ENCODE measurements at places on chromosomes 7 and 10.

DNA sequence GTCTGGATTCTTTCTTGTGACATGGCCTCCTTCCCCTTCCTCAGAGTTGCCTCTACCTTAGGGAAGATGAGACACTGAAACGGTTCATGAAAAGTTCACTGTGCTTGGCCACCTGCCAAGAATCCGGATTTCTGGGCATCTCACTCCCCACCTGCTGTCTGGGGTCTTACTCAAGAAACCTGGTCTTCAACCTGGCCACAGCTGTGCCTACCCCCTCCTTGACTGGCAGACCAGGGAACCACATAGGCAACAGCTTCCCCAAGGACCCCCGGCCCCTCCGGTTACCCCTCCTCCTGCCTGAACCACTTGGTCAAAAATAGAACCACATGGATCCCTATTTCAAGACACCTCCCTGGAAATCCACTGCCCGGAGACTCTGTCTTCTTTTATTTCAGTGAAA, 58.7 kb upstream of the NANOS1 start:
- no peak overlapping the region for H3K27ac ChIP-seq
- no peak for DNase-seq
- no peaks in the 10 kb centered on the region for H3K4me1 ChIP-seq

DNA sequence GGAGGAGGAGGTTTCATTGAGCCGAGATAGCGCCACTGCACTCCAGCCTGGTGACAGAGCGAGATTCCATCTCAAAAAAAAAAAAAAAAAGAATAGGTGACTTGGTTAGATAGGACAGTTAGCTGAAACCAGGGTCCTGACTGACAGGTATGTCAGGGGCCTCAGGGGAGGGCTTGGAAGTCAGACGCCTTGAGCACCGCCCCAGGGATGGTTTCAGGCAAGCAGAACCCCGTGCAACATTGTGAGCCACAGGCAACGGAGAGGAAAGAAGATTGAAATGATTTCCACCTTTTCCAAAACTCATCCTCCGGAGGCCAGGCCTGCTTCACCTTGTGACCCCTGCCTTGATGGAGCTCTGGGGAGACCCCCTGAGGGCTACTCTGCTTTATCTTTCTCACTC, 8.6 kb downstream of the UCMA start:
- no peak overlapping the region for H3K4me3 ChIP-seq
- no peaks in the 10 kb centered on the region for H3K36me3 ChIP-seq
- no peaks in the 10 kb centered on the region for H3K27me3 ChIP-seq
- no peaks in the 10 kb centered on the region for H3K4me1 ChIP-seq
- H3K27ac ChIP-seq, result no peak overlapping the region

DNA sequence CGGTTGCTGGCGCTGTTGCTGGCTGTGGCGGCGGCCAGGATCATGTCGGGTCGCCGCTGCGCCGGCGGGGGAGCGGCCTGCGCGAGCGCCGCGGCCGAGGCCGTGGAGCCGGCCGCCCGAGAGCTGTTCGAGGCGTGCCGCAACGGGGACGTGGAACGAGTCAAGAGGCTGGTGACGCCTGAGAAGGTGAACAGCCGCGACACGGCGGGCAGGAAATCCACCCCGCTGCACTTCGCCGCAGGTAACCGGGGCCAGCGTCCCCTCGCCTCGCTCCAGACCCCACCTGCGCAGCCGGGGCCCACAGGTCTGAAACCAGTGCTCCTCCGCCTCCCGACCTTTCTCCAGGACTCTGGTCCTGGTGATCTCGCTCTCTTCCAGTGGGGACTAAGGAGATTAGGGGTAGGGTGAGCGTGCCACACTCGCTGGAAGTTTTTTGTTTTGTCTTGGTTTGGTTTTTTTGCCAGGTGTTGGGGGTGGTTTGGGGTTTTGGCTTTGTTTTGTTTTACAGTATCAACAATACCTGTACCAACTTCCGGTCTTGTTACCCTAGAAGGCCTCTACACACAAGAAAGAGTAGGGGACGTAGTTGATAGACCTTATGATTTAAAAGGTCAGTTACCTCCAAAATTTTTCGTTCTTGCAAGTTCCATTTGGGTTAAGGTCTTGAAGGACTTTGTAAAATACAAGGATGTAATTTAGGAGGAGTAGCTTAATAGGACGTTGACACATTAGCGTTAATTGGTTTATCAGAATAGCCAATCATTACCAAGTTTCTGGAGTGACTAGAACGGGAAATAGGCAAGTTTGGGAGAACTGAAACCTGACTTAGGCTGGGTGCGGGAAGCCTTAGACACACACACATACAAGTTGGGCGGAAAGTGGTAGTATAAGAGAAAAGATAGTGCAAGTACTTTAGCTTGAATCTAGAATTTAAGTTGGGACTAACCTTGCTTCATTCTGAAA, 704 bp downstream of the TNKS2 start:
- peaks cover 6% of the 10 kb centered on the region for H3K36me3 ChIP-seq
- peak; percentile 68 for DNase-seq
- H3K27ac ChIP-seq, result peak overlapping the region; percentile 97
- peaks cover 52% of the 10 kb centered on the region for H3K4me1 ChIP-seq
- no peaks in the 10 kb centered on the region for H3K27me3 ChIP-seq

DNA sequence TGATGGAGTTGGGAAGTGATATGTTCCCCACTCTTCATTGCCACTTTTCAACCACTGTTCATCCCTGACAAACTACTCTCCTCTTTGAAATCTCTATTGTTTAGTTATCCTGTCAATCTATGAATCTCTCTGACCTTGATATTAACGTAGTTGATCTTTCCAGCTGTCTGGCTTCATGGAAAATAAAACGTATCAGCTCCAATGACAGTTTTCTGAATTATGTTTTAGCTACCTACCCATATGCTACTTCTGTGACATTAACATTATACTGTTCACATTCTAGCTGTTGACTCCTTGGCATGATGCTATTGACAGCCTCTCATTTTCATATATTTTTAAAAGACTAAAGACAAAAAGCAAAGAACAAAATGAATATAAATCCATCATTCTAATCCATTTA, 53.3 kb downstream of the PCLO start:
- H3K27ac ChIP-seq, result no peak overlapping the region
- no peaks in the 10 kb centered on the region for H3K27me3 ChIP-seq

GRCh38 chr10:113980408-113981087, 63.1 kb upstream of the ADRB1 start:
- H3K4me1 ChIP-seq, result peaks cover 23% of the 10 kb centered on the region
- H3K36me3 ChIP-seq, result no peaks in the 10 kb centered on the region
- no peak for DNase-seq
- no peak overlapping the region for H3K4me3 ChIP-seq
- no peak overlapping the region for H3K27ac ChIP-seq

DNA sequence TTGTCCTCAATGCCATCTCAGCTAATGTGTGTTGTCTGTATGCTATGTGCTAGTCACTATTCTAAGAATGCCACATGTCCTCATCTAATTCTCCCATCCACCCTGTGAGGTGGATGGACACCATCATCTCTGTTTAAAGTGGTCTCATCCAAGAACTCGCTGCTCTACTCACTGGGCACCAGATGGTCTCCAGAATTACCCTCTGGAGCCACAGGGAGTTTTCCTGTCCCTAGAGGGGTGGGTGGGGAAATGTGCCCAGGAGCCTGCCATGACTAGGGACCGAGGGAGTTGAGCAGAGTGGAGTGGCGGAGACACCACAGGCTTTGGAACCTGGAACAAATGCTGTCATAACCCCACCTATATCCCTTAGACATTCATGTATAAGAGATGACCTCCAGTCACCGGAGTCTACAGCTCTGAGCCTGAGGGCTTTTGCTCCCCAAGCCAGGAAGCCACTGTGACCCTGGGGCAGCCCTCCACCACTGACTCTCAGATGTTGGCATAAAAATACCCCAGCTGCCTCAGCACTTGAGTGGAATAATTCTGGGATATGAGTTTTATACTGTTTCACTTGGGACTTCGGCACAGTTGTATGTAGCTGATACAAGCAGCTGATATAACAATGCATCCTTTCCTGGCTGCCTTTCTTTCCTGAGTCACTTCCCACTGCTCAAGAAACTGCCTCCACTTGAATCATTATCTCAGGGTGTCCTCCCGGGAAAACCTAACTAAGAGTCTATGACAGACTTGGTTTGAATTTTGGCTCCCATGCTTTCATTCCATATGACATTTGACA, 61.5 kb upstream of the RAPGEF5 start:
- H3K27ac ChIP-seq, result no peak overlapping the region
- H3K27me3 ChIP-seq, result no peaks in the 10 kb centered on the region
- DNase-seq, result no peak
- H3K4me3 ChIP-seq, result no peak overlapping the region
- H3K36me3 ChIP-seq, result no peaks in the 10 kb centered on the region

GRCh38 chr7:41328131-41328530, 374.8 kb downstream of the INHBA start:
- H3K4me1 ChIP-seq, result no peaks in the 10 kb centered on the region
- H3K4me3 ChIP-seq, result no peak overlapping the region
- H3K27ac ChIP-seq, result no peak overlapping the region
- H3K36me3 ChIP-seq, result no peaks in the 10 kb centered on the region
- DNase-seq, result no peak
- H3K27me3 ChIP-seq, result no peaks in the 10 kb centered on the region

DNA sequence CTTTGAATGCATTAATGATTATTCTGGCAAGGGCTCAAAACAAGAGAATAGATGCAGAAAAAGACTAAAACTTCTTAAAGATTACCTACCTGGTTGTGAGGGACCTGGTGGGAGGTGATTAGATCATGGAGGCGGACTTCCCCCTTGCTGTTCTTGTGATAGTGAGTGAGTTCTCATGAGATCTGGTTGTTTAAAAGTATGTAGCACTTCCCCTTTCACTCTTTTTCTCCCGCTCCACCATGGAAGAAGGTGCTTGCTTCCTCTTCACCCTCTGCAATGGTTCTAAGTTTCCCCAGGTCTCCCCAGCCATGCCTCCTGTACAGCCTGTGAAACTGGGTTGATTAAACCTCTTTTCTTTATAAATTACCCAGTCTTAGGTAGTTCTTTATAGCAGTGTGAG, 226.6 kb downstream of the ARHGAP12 start:
- H3K4me3 ChIP-seq, result no peak overlapping the region
- H3K27ac ChIP-seq, result peak overlapping the region; percentile 94
- H3K36me3 ChIP-seq, result no peaks in the 10 kb centered on the region
- DNase-seq, result no peak
- H3K27me3 ChIP-seq, result no peaks in the 10 kb centered on the region

GRCh38 chr10:113126229-113127201, 176.5 kb downstream of the TCF7L2 start:
- peak overlapping the region; percentile 35 for H3K4me3 ChIP-seq
- no peaks in the 10 kb centered on the region for H3K27me3 ChIP-seq
- H3K27ac ChIP-seq, result no peak overlapping the region
- H3K36me3 ChIP-seq, result no peaks in the 10 kb centered on the region
- H3K4me1 ChIP-seq, result peaks cover 9% of the 10 kb centered on the region
- peak; percentile 78 for DNase-seq

- peak overlapping the region; percentile 57 for H3K4me3 ChIP-seq
- no peak for DNase-seq
- H3K27me3 ChIP-seq, result peaks cover 50% of the 10 kb centered on the region
Measured at GRCh38 chr7:129168231-129169021, 20.0 kb upstream of the SMO start.

- no peak for DNase-seq
Measured at GRCh38 chr10:53646525-53646924, 873.9 kb upstream of the MBL2 start.

GRCh38 chr7:32293833-32294232, 196.3 kb downstream of the LSM5 start:
- H3K4me3 ChIP-seq, result no peak overlapping the region
- H3K27ac ChIP-seq, result no peak overlapping the region
- H3K36me3 ChIP-seq, result no peaks in the 10 kb centered on the region
- peaks cover 6% of the 10 kb centered on the region for H3K4me1 ChIP-seq
- DNase-seq, result no peak
- peaks cover 16% of the 10 kb centered on the region for H3K27me3 ChIP-seq

- H3K4me1 ChIP-seq, result no peaks in the 10 kb centered on the region
- peak; percentile 85 for DNase-seq
- H3K27ac ChIP-seq, result peak overlapping the region; percentile 65
- no peaks in the 10 kb centered on the region for H3K27me3 ChIP-seq
- H3K4me3 ChIP-seq, result no peak overlapping the region
- no peaks in the 10 kb centered on the region for H3K36me3 ChIP-seq
Measured at GRCh38 chr10:84665883-84666463, 337.6 kb downstream of the CCSER2 start.

DNA sequence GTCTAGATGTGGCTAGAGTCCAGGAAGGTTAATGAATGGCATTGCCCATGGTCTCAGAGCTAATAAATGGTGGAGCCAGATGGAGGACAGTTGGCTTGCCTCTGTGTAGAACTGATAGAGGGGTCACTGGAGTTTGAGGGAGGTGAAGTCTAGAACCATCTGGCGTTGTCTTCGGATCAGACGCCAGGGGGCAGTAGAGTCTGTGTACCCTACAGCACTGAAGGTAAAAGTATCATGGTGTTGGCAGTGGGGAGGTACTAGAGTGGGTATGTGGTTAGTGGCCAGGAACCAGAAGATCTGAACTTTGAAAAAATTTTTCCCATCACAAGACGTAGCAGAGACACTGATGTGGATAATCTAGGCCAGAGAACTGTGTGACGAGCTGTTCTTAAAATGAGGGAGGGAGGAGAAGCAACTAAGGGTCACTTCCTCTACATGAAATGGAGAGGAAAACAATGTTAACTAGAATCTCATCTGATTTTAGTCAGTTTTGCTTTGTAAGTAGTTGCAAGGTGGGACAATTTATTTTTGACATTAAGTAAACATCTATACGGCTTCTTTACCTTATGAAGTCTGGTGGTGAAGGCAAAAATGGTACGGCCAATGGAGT, 227.9 kb upstream of the PRSS58 start:
- no peaks in the 10 kb centered on the region for H3K36me3 ChIP-seq
- H3K4me1 ChIP-seq, result peaks cover 11% of the 10 kb centered on the region
- no peak overlapping the region for H3K27ac ChIP-seq
- DNase-seq, result no peak

DNA sequence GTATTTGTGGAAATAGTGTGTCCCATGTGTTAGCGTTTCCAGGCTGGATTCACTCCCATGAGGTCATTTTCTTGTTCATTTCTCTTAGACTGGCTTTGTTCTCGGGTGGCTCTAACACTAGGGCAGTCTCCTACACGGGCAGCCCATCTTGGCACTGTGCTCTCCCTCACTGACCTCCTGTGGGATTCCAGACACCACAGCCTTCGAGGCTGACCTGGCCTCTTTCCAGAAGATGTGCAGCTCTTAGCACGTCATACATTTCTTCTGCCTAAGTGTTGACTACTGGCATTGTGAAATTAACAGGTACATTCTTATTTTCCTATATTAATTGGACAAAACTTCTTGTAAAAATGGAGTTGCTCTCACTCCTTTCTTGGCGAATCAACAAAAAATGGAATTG, 72.8 kb downstream of the INSYN2A start:
- peaks cover 40% of the 10 kb centered on the region for H3K36me3 ChIP-seq
- no peaks in the 10 kb centered on the region for H3K4me1 ChIP-seq
- DNase-seq, result no peak
- no peak overlapping the region for H3K27ac ChIP-seq

GRCh38 chr10:77405771-77406241, 231.8 kb downstream of the KCNMA1 start:
- no peak overlapping the region for H3K4me3 ChIP-seq
- no peaks in the 10 kb centered on the region for H3K27me3 ChIP-seq
- DNase-seq, result peak; percentile 84
- no peak overlapping the region for H3K27ac ChIP-seq
- H3K36me3 ChIP-seq, result no peaks in the 10 kb centered on the region

Data from lower lobe of right lung (tissue), 2 donors.